ENCODE measurements at places on chromosomes 3 and 15.
A peak's percentile ranks its signal among the peaks of the same experiment; 100 is the strongest.

- no peak for DNase-seq
These were observed 45.5 kb downstream of the CBLB start for GRCh38 chr3:105823149-105823867.

DNA sequence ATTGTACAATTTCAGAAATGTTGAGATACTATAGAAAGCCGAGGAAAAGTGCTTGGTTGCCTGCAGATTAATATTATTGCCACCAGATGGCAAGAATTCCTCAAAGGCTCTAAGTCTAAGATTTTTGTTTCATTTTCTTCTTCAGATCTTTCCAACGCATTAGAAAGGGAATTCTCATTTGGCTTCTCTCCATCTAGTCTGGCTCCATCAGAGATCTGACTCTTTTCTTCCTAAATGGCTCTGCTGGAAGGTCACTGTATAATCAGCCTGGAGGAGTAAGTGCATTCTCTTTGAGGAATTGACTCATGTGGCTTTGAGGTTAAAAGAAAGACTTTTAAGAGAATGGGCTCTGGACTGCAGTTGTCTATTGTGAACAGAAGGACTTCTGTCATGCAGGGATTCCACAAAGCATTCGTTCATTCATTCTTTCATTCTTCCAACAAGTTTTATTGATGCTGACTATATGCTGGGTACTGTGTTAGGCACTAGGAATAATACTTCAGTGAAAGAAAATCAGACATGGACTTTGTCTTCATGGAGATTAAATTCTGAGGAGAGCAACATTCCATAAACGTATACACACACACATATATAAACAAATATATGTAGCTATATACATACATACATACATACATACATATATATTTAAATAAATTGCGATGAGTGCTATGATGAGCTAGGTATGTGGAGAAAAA lies 55.3 kb downstream of the SLC28A2 start:
- DNase-seq: no peak

GRCh38 chr3:31373681-31374080 lies 159.0 kb upstream of the STT3B start:
- no peak for DNase-seq

- DNase-seq: no peak
These were observed 347 bp upstream of the C3orf62 start for GRCh38 chr3:49277383-49277775.

- no peak for DNase-seq
These were observed 439.0 kb upstream of the ADAMTS9 start for GRCh38 chr3:65126527-65127410.

GRCh38 chr3:122519693-122520092 lies 5.0 kb upstream of the KPNA1 start:
- DNase-seq: no peak

DNA sequence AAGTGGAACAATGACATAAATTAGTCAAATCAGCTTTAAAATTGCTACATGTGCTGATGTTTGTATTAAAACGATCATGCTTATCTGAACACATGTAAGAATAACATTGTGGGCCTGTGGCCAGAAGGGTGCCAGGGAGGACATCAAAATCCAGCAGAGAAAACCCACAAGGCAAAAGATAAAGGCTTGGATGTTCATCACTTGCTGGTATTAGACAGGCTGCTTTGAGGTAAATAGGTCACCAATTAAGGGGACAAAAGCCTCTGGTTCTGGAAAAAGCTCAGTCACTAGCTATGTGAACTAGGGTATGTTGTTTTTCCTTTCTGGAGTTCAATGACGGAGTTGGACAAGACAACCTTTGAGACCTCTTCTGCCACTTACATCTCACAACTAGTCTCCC lies 74.4 kb upstream of the TMEM108 start:
- DNase-seq: no peak

- peak; percentile 81 for DNase-seq
These were observed 4.0 kb downstream of the CCDC51 start for GRCh38 chr3:48435774-48436476.

GRCh38 chr3:197038679-197039462 lies 9.3 kb upstream of the MELTF start:
- no peak for DNase-seq

GRCh38 chr3:150146991-150147761 lies 176.5 kb upstream of the PFN2 start:
- DNase-seq: no peak
